ENCODE measurements at places on chromosomes 2 and 18.

- DNase-seq, result no peak
Measured at GRCh38 chr2:197170208-197170607, 140.4 kb downstream of the ANKRD44 start.

DNA sequence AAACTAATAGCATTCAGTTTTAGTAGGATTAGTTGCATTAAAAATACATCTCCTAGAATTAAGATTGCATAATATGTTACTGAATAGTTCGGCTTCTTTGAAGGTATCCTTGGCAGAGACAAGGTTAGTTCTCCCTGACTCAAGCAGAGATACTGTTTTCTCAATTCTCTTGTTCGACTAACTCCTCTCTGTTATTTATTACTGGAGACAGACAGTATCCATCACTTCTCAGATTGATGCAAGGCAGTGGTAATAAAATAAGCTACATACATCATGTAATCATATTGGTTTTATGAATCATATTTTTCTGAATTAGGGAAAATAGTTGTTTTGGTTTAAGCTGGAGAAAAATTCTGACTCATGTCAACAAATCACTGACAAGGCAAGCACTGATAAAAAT lies 134.8 kb downstream of the SLC8A1 start:
- no peak for DNase-seq

DNA sequence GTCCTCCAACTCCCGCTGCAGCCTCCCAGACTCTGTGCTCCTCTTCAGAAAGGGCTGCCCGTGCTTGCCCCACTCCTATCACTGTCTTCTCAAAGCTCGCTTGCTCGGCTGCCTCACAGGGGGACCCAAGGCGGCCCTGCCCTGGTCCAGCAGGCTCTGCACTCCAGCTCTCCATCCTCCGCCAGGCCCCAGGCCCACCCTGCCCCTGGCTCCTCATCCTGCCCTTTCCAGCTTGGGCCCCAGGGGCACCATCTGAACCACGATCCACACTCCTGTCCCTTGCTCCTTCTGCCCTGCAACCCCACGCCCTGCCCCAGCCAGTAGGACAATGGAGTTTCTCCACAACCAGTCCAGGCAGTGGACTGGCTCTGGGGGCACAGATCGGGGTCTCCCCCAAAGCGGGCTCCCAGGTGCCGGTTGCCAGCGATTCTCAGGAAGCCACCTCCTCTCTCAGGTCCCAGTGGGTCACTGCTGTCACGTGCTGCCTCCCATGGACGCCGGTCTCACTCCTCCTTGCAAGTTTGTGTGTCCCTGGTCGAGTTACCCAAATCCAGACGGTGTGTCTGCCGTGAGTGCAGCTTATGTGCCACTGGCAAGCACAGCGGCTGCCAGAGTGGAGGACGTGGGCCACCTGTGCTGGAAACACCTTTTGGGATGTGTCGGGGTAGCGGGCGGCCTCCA lies 238.5 kb downstream of the HDAC4 start:
- DNase-seq, result no peak

- no peak for DNase-seq
Measured at GRCh38 chr2:169010633-169011460, 20.3 kb downstream of the ABCB11 start.

GRCh38 chr2:168208652-168209051 lies 38.7 kb downstream of the STK39 start:
- no peak for DNase-seq

- DNase-seq, result no peak
Measured at GRCh38 chr2:151851761-151852160, 23.5 kb upstream of the ARL5A start.

GRCh38 chr2:17800219-17800618 lies 16.0 kb upstream of the MSGN1 start:
- DNase-seq, result no peak

- DNase-seq, result no peak
Measured at GRCh38 chr2:159156834-159157233, 129.7 kb downstream of the WDSUB1 start.

- DNase-seq, result no peak
Measured at GRCh38 chr2:66445076-66445924, 10.4 kb downstream of the MEIS1 start.

- DNase-seq, result no peak
Measured at GRCh38 chr2:184215745-184216144, 382.6 kb upstream of the ZNF804A start.

GRCh38 chr2:5479265-5479928 lies 212.8 kb upstream of the SOX11 start:
- DNase-seq, result no peak

DNA sequence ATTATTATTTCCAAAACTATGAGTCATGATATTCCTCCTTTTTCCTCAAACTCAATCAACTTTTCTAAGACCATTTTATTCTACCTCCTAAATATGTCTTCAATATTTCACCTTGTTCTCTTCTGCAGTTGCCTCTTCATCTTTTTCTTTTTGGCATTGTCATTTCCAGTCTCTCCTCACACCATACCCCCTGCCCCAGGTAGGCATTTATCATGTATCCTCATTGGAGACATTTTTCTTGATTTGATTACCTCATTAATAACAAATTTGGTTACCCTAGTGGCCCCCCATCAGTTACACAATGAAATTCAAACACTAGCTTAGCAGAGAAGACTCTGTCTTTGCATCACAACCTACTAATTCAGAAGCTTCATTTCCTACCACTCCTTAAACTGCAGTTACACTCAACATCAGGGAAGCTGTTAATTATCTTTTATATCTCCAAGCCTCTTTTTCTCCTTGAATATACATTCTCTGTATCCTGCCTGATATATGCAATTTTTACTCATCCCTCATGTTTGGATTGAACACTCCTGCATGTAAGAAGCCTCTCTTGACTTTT lies 133.0 kb downstream of the IKZF2 start:
- DNase-seq, result no peak

DNA sequence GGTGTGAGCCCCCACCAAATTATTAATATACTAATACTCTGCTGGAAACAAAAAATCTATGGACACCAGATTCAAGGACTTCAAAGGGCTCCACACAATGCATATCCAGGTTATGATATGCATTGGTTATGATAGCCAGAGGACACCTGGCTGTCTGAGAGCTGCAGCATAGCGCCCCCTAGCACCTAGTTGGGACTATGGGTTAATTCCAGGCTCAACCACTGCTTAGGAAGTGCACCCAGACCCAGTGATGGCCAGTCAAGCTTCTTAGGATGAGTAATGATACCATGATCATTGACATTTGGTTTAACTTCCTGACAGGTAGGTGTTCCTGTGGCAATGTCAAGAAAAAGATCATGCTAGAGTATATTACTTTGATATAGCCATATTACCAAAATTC lies 3.8 kb upstream of the FRZB start:
- DNase-seq, result no peak

DNA sequence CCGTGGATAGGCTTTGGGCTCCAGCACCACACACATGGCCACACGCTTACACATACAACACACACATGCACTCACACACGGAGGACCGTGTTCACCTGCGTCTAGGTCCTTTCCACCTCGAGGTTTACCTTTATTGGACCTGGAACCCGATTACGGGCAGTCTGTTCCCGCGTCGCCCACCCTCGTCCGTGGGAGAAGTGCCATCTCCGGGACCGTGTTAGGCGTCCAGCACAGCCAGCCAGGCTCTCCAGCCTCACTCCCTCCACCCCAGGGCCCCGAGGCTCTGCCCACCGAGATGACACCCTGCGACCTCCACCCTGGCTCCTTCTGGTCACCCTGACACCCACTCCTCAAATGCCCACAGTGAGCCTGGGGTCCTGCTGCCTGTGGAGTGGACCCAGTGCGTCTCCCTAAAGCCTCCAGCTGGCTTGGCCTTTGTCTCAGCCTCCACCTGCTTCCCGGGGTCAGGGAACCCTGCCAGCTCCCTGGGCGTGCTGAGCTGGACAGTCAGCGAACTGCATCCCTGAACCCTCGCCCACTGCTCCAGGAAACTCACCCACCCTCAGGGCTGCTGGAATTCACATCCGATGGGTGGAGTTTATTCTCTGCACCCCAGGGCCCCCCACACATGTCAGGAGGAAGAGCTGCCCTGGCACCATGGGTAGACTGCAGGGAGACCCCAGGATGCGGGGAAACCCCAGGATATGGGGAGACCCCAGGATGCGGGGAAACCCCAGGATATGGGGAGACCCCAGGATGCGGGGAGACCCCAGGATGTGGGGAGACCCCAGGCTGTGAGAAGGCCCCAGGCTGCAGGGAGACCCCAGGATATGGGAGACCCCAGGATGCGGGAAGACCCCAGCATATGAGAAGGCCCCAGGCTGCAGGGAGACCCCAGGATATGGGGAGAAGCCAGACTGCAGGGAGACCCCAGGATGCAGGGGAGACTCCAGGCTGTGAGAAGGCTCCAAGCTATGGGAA lies 33.0 kb downstream of the ADI1 start:
- no peak for DNase-seq

- no peak for DNase-seq
Measured at GRCh38 chr2:198641161-198641560, 816.6 kb downstream of the SATB2 start.

DNA sequence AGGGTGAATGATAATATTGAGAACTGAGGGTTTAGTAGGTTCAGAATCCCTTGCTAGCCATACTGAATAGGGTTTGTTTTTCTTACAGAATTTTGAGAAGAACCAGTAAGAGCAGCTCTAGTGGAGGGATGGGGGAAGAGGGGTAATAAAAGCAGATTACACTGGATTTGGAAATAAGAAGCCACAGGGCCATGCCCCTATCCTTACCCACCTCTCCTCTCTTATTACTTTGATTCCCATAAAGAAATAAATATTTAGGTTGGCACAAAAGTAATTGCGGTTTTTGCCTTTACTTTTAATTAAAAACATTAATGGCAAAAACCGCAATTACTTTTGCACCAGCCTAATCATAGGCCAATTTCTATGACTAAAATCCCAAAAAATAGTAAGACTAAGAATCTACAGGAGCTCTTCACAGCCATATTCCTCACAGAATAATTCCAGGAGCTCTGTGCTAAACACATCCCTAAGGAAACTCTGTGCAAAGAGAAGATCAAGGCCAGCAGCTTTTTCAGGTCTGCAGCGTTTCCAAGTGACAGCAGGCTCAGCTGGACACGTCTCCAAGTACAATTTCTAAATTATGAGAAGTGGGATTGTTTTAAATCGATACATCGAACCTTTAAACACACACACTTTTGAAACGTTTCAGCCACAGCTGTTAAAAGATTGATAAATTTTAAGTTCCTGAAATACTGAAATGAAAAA lies 58.4 kb upstream of the RTN4 start:
- no peak for DNase-seq

DNA sequence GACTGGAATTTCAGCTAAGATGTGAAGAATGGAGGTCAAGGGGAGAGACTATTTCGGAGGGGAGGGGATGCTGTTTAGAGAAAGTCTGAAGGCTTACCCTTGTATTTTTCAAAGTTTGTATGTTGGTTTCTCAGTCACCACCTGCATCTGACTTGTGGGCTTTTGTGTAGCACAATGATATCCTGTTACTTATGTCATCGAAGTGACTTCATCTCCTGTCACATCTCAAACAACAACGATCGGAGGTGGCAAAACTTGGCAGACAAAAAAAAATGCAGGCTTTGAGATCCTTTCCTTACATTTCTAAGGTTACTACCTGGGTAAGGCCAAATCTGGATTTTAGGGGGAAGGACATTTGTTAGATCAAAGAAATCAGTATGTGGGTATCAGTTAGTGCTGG lies 11.7 kb upstream of the CXCR4 start:
- DNase-seq, result peak; percentile 80

DNA sequence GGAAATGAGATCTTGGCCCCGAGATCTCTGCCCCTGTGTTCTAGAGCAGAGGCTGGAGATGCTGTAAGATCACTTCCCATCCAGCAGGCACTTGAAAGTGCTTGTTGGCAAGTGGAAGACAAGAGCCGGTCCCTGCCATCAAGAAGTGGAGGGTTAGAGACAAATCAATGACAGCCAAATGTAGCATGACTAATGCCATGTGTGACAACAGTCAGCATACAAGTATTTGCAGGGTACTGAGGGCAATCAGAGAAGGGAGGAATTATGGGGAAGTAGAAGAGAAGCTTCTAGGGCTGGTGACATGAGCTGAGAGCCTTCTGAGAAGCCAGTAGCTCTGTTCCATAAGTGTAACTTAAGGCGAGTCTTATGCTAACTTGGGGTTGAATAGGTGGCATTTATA lies 58.6 kb downstream of the TMEM17 start:
- no peak for DNase-seq

- no peak for DNase-seq
Measured at GRCh38 chr18:8097399-8097798, 511.8 kb upstream of the RAB12 start.

GRCh38 chr2:190718652-190719526 lies 70.0 kb downstream of the NAB1 start:
- no peak for DNase-seq

DNA sequence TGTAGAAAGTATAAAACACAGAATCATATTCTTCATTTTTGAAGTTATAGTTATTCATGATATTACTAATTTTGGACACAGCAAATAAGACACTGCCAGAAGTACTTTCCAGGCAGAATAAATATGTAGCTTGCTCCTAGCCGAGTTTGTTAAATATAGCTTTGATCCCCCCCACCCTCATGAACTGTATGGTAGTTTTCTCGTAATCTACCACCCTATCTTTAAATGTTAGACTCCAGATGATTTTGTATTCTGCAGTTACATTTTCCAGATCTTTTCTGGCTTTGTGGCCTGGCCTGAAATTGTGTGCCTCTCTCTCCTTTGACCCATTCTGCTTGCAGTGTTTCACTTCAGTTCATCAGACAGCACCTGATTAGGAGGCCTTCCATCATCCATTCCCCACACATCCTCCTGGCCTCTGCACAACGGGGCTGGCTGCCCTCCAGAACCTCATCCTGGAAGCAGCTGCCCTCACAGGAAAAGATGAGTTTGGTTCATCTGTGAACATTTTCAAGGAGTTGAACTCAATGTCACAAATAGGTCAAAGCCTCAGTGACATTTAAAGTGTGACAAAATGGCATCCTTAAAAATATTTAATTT lies 4.7 kb upstream of the KCNJ3 start:
- no peak for DNase-seq

GRCh38 chr2:2843969-2844548 lies 513.0 kb upstream of the MYT1L start:
- no peak for DNase-seq

GRCh38 chr2:190640117-190640516 lies 8.8 kb upstream of the NAB1 start:
- DNase-seq, result no peak

- no peak for DNase-seq
Measured at GRCh38 chr18:77059294-77059916, 73.2 kb downstream of the MBP start.

GRCh38 chr18:61741881-61742454 lies 150.8 kb downstream of the RNF152 start:
- no peak for DNase-seq

- DNase-seq, result no peak
Measured at GRCh38 chr2:232449964-232450363, 6.0 kb upstream of the ALPI start.

- DNase-seq, result no peak
Measured at GRCh38 chr2:38168710-38169480, 92.9 kb upstream of the CYP1B1 start.

DNA sequence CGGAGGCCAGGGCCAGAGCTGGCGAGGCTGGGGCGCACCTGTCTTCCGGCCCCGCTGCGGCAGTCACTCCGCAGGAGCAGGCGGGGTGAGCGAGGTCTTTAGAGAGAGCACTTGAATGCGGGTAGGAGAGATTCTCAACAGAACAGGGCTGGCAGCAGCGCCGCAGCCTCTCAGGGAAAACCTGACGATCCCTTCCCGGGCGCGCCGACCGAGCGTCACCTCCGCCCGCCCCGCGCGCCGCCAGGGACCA lies 526 bp downstream of the PRKRA start:
- DNase-seq, result no peak
